ENCODE measurements at places on chromosomes 1 and 21.

GRCh38 chr1:65959896-65960567 is 167.3 kb downstream of the PDE4B start:
- peak; percentile 34 for DNase-seq

- peak; percentile 45 for DNase-seq
These were observed 1518.0 kb downstream of the NCAM2 start for GRCh38 chr21:22516230-22516629.

- DNase-seq, result no peak
These were observed 17.6 kb downstream of the ENO1 start for GRCh38 chr1:8860738-8861516.

DNA sequence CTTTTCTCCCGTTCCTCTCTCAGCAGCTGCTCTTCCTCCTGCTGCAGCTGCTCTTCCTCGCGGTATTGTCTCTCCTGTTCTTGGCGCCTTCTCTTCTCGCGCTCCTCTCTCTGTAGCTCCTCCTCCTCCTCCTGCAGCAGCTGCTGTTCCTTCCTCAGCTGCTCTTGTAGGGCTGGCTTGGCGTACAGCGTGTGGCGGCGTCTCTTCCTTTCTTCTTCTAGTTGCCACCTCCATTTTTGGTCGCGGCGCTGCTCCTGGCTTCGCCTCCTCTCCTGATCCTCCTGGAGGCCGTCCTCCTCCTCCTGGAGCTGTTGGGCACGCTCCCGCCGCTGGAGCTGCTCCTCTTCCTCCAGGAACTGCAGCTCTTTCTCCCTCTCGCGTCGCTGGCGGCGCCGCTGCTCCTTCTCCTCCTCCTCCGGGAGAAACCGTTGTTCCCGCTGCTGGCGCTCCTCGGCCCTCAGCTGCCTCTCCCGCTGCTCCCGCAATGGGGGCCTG is 4.8 kb downstream of the TCHH start:
- DNase-seq, result peak; percentile 17

- no peak for DNase-seq
These were observed 1.6 kb downstream of the B3GALT2 start for GRCh38 chr1:193184776-193185175.

- DNase-seq, result no peak
These were observed 23.7 kb downstream of the CLIC6 start for GRCh38 chr21:34692458-34693020.

- no peak for DNase-seq
These were observed 168.3 kb upstream of the SGIP1 start for GRCh38 chr1:66365635-66366034.

DNA sequence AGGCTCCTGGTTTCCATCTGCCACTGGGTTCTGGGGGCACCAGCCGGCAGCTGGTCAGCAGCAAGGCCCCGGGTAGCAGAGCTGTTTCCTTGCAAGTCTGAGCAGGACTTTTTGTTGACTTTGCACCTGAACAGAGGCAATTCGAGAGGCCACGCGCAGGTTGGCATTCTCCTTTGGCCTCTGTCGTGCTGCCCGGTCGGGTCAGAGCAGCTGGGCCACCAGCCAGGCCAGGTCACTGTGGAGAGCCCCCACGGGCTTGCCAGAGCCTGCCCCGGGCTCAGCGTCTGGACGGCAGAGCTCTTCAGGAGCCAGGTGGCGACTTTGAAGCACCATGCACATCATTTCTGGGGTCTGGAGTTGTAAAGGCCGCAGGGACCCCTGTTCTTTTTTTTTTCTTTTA is 28.4 kb upstream of the TMEM52 start:
- no peak for DNase-seq

DNA sequence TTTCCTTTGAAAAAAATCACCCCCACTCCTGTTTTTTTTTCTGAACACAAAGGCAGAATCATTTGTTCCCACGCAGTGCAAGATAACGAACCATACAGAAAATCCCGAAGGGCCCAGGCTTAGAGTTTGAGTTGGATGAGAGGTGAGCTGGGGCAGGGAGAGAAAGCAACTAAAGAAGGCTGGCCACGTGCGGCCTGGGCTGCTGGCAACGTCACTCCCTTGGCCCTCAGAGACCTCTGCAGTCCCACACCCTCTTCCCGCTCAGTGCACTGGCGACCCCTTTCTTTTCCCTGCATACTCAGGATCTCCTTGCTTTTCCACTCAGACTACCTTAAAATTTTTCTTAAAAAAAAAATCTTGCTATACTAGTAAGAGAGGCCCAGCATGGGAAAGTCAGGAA is 28.2 kb upstream of the CRNN start:
- no peak for DNase-seq

GRCh38 chr1:161986328-161986727 is 37.3 kb downstream of the OLFML2B start:
- DNase-seq, result no peak

GRCh38 chr1:227896710-227897655 is 50.7 kb downstream of the WNT9A start:
- DNase-seq, result no peak

DNA sequence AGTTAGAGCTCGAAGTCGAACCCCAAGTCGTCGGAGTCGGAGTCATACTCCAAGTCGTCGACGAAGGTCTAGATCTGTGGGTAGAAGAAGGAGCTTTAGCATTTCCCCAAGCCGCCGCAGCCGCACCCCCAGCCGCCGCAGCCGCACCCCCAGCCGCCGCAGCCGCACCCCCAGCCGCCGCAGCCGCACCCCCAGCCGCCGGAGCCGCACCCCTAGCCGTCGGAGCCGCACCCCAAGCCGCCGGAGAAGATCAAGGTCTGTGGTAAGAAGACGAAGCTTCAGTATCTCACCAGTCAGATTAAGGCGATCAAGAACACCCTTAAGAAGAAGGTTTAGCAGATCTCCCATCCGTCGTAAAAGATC is 12.1 kb downstream of the SON start:
- no peak for DNase-seq

- no peak for DNase-seq
These were observed 101.1 kb downstream of the PRKAB2 start for GRCh38 chr1:147071142-147071541.

- no peak for DNase-seq
These were observed 30.9 kb downstream of the AGT start for GRCh38 chr1:230682882-230683610.
